Hepatocyte (in vitro differentiated cells): ENCODE measurements at places on chromosomes 1 and 21.

GRCh38 chr1:8687039-8687438 is 130.4 kb downstream of the RERE start:
- peak overlapping the region; percentile 50 for H3K27ac ChIP-seq
- peaks cover 9% of the 10 kb centered on the region for H3K4me1 ChIP-seq
- no peaks in the 10 kb centered on the region for H3K27me3 ChIP-seq
- DNase-seq = no peak
- no peaks in the 10 kb centered on the region for H3K36me3 ChIP-seq
- no peak overlapping the region for H3K4me3 ChIP-seq

DNA sequence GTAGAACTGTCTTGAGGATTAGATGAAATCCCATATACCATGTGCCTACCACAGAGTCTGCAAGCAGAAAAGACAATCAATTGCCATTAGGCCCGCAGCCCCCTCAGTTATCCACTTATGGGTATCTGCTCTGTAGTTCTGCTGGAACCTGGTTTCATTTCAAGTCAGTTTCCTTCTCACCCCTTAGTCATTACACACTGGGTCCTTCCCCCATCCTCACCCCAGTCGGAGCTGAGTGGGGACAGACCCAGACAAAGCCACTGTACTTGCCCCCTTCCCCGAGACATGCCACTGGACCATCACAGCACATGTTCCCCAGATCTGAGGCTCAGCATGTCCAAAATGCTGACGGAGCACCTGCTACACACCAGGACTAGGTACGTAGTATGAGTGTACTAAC is 21.2 kb downstream of the PGLYRP3 start:
- H3K4me1 ChIP-seq = no peaks in the 10 kb centered on the region
- no peaks in the 10 kb centered on the region for H3K36me3 ChIP-seq
- no peak overlapping the region for H3K4me3 ChIP-seq
- DNase-seq = no peak
- no peaks in the 10 kb centered on the region for H3K27me3 ChIP-seq

DNA sequence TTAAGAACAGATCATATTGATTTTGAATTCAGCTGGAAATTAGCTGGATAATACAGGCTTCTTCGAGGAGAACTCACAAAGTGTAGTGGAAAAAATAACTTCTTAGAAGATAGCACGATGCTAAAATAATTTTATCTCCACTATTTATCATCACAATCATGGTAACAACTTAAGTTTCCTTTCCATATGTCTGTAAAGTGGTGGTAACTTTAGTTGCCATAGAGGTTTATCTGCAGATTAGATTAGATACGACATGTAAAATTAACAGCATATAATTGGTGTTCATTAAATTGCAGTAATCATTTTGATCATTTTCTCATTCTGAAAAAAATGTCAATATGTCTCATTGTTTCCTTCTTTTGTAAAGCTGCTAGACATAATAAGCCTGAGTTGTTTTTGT is 921.5 kb downstream of the KCNT2 start:
- H3K4me1 ChIP-seq = no peaks in the 10 kb centered on the region
- no peak overlapping the region for H3K27ac ChIP-seq
- H3K27me3 ChIP-seq = no peaks in the 10 kb centered on the region
- H3K36me3 ChIP-seq = no peaks in the 10 kb centered on the region
- DNase-seq = no peak

- peak overlapping the region; percentile 87 for H3K27ac ChIP-seq
- H3K4me3 ChIP-seq = no peak overlapping the region
- H3K4me1 ChIP-seq = peaks cover 41% of the 10 kb centered on the region
Measured at GRCh38 chr1:6360517-6361070, 33.0 kb downstream of the ACOT7 start.

DNA sequence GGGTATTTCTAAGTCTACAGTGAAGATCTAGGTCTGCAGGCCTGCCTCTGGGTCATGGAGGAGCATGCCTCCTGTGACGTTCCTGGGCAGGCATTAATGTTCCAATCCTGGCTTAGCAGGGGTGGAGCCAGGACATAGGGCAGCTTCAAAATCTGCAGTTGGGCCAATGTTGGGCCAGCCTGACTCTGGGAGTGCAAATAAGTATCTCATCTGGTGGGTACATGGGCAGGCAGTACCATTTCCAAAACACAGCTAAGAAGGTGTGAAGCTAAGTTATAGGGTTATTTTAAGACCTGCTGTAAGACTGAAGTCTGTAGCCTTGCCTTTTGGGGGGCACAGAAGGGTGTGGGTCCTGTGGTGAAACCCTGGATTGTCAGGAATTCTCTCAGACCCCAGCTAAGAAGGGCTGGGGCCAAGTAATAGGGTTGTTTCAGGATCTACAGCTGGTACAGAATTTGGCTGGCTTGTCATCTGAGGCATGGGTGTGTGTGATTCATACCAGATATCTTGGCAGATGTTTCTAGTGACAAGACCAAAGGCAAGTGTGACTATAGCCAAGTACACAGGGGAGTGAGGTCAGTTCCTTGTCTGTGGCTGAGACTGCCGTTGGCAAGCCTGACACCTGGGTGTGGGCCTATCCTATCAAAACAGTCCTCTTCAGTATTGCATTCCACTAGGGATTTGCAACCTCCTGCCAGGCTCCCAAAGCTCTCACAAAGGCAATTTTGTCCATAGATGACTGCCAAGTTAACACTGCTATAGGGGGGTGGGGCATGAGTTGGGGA is 468.7 kb upstream of the B3GALT2 start:
- DNase-seq = no peak
- H3K36me3 ChIP-seq = no peaks in the 10 kb centered on the region
- no peak overlapping the region for H3K4me3 ChIP-seq
- H3K4me1 ChIP-seq = no peaks in the 10 kb centered on the region

- H3K27me3 ChIP-seq = peaks cover 3% of the 10 kb centered on the region
- no peak overlapping the region for H3K27ac ChIP-seq
- H3K36me3 ChIP-seq = no peaks in the 10 kb centered on the region
- peak; percentile 40 for DNase-seq
- peak overlapping the region; percentile 18 for H3K4me3 ChIP-seq
Measured at GRCh38 chr1:182603646-182604174, 479 bp downstream of the RGS16 start.

DNA sequence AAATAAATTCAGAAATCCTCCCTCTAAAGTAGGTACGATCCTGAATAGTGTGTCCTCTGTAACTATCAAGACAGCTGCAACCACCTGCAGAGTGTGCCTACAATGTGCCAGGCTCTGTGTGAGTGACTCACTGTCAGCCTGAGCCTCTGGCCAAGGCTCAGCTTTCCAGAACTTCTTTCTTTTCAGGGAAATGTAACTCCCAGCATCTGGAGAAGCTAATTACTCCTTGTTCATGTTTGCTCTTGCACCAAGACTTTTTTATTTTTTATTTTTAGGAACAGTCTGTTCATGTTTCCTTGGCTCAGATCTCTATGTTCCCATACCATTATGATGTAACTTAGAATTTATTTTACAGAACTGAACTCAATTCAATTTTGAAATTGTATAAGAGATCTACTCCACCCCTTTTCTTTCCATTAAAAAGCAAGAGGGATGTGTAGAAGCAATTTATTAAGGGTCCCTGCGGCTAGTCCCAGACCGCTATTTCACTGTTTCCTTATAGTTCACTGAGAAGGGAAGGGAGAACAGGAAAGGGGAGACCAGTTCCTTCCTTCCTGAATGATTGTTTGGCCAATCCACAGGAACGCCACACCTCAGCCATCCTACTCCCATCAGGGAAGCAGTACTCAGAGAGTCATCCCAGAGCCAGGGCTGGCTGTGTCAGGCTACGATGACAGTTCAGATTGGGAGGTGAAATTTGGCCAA is 112.4 kb upstream of the ZNF648 start:
- H3K36me3 ChIP-seq = no peaks in the 10 kb centered on the region
- DNase-seq = no peak
- H3K27ac ChIP-seq = peak overlapping the region; percentile 63
- H3K4me1 ChIP-seq = no peaks in the 10 kb centered on the region
- no peaks in the 10 kb centered on the region for H3K27me3 ChIP-seq

GRCh38 chr1:31659889-31660288 is 15.2 kb upstream of the PEF1 start:
- no peak for DNase-seq
- H3K4me1 ChIP-seq = no peaks in the 10 kb centered on the region
- H3K36me3 ChIP-seq = no peaks in the 10 kb centered on the region
- H3K4me3 ChIP-seq = no peak overlapping the region

DNA sequence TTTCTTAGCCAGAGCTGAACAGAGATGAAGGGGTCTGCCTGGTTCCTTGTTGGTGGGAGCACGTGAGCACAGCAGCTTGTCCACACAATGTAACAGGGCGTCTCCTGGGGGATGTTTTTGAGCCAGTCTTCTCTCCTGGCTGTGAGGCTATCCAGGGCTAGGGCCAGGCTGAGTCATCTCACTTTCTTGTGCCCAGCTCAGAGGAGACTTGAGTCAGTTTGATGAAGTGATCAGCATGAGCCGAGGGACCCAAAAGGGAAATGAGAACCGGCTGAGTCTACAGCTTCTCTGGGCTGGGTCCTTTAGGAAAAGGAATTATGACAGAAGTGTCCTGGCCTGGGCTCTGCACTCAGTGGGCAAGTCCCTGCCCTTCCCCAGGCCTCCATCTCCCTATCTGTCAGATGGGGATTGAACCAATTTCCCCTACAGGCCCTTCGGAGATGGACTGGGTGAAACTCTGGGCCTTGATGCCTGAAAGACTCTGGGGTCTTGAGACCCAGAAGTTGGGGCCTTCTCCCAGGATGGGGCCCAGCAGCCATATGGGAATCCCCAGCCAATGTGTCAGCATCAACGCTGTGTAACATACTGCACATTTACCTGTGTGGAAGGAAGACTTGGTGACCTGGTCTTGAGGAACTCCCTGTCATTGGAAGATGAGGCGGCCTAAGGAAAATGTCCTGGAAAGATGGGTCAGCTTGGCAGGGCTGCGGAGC is 36.6 kb downstream of the DMRTB1 start:
- H3K4me3 ChIP-seq = no peak overlapping the region
- peaks cover 19% of the 10 kb centered on the region for H3K4me1 ChIP-seq
- H3K36me3 ChIP-seq = no peaks in the 10 kb centered on the region

DNA sequence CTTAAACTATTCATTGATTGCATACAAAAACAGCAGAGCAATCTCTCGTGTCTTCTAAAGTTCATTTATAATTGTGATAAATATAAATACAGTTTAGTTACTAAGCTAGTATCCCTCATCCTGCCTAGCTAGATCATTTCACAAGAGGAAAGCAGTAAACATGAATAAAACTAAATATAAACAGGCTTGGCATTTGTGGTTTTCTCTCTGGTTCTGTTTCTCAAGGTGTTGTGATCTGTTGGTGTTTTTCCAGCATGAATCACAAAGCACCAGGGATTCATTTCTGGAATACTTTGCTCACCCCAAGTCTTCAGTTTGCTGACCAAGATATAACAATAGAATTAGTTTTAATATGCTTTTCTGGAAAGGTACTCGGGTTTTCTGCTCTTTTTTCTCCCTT is 32.7 kb upstream of the GLIS1 start:
- H3K4me3 ChIP-seq = no peak overlapping the region
- DNase-seq = peak; percentile 10
- no peaks in the 10 kb centered on the region for H3K4me1 ChIP-seq
- H3K27me3 ChIP-seq = no peaks in the 10 kb centered on the region
- H3K36me3 ChIP-seq = no peaks in the 10 kb centered on the region
- H3K27ac ChIP-seq = peak overlapping the region; percentile 1

DNA sequence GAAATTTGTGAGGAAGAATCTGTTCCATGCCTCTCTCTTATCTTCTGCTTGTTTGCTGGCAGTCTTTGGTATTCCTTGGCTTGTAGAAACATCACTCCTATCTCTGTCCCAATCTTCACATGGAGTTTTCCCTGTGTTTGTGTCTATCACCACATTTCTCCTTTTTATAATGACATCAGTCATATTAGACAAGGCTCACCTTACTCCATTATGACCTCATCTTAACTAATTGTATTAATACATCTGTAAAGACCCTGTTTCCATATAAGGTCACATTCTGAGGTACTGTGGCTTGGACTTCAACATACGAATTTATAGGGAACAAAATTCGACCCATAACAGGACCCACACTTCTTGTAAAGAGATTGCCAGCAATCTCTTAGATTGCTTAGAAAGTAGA is 72.3 kb upstream of the POGK start:
- no peak overlapping the region for H3K4me3 ChIP-seq
- H3K27ac ChIP-seq = no peak overlapping the region
- DNase-seq = no peak
- no peaks in the 10 kb centered on the region for H3K27me3 ChIP-seq

- DNase-seq = no peak
- no peak overlapping the region for H3K4me3 ChIP-seq
- H3K27ac ChIP-seq = no peak overlapping the region
- H3K36me3 ChIP-seq = no peaks in the 10 kb centered on the region
Measured at GRCh38 chr1:84117868-84118267, 26.2 kb upstream of the PRKACB start.

DNA sequence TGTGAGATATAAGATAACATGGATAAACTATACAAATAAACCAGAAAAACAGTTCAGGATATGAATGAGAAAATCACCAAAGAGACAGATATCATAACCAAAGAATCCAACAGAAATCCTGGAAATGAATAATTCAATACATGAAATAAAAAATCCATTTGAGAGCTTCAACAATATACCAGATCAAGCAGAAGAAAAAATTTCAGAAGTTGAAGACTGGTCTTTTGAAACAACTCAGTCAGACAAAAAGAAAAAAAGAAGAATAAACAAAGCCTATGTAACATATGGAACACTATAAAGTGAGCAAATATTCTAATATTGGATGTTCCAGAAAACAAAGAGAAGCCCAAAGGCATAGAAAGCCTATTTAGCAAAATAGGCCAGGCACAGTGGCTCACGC is 5.2 kb upstream of the KRTAP12-2 start:
- H3K27me3 ChIP-seq = no peaks in the 10 kb centered on the region
- no peaks in the 10 kb centered on the region for H3K4me1 ChIP-seq
- DNase-seq = no peak
- H3K27ac ChIP-seq = no peak overlapping the region
- H3K4me3 ChIP-seq = no peak overlapping the region

DNA sequence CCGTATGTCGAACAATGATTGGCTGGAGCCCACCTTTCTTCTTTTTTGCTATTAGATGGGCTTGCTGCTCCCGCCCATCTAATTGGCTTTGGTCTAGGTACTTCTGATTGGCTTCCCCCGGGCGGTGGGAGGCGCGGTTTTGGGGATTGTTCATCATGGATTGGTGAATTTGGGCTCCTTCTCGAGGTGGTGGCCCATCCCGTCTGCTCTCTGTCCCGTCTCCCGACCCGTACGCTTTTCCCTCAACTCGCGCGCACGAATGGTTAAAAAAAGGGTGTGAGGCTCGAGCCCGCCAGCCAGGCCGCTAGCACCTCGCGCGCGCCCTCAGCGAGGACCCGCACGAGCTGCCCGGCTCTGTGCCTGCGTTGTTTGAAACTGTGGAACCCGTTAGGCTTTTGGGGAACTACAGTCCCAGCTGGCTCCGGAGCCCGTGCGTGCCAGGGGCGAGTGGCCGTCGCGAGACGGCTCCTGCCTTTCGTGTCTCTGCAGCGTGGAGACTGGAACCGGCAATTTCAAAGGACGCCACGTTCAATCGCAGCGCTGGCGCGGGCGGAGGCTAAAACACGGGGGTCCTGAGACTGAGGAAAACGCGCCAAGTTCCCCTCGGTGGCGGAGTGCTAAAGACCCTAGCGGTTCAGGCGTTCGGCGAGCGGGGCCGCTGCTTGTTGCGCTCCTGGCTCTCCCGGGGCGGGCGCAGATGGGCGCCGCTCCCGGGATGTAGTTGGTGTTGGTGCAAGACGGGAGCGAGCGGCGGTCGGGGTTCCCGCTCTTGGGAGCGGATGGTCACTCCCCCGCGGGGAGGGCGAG is at the start of gene USP1:
Gene USP1 (plus strand): TSS at position 584 of the 807 bp plus-strand sequence. CDS start 2,819 bp downstream, outside the sequence.
- H3K36me3 ChIP-seq = no peaks in the 10 kb centered on the region
- H3K27me3 ChIP-seq = no peaks in the 10 kb centered on the region
- H3K4me1 ChIP-seq = peaks cover 17% of the 10 kb centered on the region
- H3K4me3 ChIP-seq = peak within 1 kb of the TSS; percentile 82
